ENCODE measurements at places on chromosomes 5 and 9.

DNA sequence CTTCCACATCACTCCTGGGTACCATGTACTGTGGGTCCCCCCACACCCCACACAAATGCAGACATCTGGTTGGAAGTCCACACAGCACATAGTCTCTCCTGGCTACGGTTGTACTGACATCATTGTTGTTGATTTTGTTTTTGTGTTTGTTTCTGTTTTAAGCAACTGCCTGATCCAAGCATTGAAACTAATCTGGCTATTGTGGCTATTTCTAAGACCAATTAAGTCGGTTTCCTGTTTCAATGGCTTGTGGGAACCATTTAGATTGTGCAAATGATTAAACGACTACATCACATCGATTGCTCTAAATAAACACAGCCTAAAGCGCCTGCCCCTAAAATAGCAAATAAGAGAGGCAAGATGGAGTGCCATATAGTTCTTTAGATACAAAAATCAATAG is 226.8 kb upstream of the IRX4 start:
- no peak for DNase-seq

- DNase-seq = no peak
Measured at GRCh38 chr9:134234001-134234660, 69.8 kb upstream of the RNU6ATAC start.

DNA sequence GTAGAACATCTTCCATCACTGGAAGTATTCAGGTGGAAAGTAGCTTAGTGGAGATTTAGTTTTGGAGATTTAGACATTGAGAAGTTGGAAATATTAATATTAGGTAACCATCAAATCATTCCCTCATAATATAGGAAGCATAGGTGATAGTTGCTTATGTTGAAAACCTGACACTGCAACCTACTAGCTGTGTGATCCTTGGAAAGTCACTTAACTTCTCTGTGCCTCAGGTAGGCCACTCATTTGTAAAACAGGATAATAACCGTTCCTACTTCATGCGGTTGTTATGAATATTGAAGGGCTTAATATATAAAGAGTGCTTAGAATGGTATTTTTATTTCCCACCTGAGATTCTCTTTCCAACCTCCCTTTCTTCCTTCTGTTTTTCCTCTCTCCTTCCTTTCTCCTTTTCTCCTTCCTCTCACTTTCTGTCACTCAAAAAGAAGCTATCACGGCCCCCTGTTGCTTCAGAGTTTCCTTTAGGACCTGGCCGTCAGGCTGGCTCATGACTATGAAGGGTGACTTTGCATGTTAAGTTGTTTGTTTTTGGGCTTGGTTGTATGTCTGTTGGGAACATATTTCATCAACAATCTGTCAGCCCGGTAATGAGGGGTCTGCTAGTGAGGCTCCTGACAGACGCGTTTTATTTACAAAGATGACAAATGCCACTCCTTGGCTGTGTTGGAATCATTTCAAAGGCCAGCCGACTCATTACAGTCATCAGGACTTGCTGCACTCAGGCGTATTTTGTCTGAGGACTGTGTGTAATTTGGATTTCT is 31.0 kb downstream of the DOCK2 start:
- DNase-seq = no peak

DNA sequence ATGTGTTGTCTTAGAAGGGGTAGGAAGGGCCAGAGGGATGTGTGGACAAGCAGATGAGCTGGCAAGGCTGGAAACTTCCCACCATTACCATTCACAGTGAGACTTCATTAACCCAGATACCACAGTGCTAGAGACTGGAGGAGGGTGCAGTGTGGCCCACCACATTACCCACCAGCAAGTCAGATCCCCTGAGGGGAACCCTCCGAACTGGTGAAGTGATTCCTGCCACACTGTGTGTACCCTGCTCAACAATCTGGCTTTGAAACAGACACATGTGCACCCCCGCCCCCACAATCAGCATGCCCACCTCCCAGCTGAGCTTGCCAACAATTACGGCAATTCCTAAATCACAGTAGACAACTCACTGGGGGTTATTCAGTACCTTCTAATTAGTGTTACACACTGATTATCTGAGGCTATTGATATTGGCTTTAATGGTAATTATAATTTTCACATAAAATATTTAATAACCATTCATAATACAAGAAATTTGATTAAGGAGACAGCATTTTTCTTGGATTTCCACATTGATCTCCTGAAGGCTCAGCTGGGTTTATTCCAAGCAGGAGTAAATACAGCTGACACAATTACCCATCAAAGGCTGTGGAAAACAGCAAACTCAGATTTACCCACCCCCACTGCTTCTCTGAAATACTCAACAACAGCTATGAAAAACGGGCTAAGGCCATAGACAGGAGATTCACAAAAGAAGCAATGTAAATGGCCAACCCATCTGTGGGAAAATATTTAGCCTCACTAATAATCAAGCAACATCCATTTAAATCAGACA is 169.3 kb upstream of the FSTL4 start:
- DNase-seq = no peak

GRCh38 chr5:122354293-122354692 is 42.3 kb downstream of the SNCAIP start:
- no peak for DNase-seq

GRCh38 chr9:94906181-94906580 is 179.7 kb downstream of the AOPEP start:
- DNase-seq = no peak

GRCh38 chr9:23526806-23527205 is 299.2 kb downstream of the ELAVL2 start:
- no peak for DNase-seq

DNA sequence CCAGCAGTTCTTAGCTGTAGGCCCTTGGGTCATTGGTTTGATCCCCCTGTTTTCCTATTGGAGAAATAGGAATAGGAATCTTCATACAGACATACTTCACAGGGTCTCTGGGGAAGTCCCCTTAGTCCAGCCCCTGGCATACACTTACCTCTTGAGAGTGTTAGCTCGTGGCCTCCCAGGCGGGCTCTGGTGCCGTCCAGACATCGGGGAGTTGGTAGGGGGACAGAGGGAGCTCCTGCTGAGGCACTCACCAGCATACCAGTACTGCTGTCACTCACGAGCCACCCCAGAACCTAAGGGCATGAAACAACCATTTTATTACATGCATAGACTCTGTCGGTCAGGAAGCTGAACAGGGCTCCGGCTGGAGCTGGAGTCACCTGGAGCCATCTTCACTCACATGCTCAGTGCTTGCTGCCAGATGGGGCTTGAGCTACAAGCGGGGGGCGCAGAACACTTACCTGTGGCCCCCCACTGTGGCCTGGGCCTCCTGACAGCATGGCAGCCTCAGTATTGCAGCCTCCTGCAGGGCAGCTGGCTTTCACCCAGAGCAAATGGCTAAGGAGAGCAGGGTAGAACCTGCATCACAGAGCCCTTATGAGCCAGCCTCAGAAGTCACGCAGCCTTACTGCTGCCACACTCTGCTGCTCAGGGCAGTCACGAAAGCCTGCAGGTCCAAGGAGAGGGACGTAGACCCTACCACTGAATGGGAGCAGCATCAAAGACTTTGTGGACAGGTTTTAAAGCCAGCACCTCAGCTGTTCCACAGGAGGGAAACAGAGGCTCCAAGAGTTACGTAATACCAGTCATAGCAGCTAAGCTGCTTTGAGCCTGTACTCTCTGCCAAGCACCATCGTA is 58.3 kb upstream of the ANGPTL2 start:
- no peak for DNase-seq

DNA sequence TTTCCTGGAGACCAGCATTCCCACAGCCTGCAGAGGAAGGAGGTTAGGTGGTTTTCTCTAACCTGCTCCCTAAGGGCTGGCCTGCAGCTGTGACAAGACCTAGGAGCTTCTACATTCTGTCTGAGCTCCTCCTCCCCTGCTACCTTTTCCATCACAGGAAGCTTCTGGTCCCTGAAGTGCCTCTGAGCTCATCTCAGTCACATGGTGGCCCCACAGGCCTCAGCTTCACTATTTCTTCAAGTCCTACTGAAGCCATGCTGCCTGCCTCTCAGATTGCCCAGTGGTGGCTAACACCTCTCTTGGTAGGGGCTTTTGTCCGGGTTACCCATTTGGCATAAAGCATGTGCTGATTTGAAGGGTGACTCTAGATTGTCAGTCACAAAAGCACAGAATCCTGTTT is 259.4 kb downstream of the CRB2 start:
- no peak for DNase-seq

GRCh38 chr9:130852801-130853200 is 17.7 kb downstream of the ABL1 start:
- no peak for DNase-seq

DNA sequence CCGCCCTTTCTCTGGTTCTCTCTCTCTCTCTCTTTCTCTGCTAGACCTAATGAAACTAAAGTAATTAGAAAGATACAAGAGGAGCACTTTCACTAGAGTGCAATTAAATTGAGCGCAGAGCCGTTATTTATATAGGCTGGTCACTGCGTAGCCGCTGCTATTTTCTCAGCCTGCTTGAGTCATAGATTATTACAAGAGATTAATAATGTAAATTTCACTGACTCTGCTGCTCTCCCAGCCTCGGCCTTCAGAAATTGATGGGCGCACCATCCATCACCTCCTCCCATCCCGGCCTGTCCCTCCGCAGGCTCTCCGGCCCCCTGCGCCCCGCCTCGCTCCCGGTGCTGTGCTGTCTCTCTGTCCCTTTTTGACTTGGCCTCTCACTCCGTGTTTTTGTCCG is 268.0 kb upstream of the MVB12B start:
- no peak for DNase-seq

DNA sequence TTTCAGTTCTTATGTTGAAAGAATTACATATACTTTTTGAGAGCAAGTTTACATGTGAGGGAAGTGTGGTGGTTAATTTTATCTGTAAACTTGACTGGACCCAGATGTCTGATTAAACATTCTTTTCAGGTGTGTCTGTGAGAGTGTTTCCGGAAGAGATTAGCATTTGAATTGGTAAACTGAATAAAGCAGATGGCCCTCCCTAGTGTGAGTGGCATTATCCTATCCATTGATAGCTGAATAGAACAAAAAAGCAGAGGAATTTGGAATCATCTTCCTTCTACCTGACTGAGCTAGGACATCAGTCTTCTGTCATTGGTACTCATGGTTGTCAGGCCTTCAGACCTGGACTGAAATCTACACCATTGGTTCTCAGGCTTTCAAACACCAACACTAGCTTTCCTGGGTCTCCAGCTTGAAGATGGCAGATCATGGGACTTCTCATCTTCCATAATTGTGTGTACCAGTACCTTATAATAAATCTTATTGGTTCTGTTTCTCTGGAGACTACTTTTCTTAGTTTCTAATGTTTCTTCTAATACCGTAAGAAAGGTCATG is 36.6 kb downstream of the NREP start:
- no peak for DNase-seq

GRCh38 chr5:128629157-128629556 is 91.1 kb upstream of the FBN2 start:
- no peak for DNase-seq

- no peak for DNase-seq
Measured at GRCh38 chr5:168443950-168444700, 42.1 kb upstream of the RARS1 start.

DNA sequence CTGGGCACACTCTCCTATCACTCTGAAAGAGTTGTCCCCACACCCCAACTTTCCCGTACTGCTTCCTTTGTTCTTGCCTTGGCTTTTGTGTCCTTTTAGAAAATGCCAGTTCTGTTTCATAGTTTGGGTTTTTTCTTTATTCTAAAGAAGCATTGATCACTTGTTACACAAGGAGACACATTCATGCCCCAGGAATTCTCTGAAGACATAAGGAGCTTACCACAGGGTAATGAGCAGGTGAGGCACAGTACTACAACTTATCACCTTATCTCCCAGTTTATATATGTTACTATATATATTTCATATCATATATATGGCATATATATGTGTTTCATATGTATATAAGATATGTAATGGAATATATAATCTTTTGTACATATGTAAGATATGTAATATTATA is 6.5 kb upstream of the SSBP2 start:
- no peak for DNase-seq

- no peak for DNase-seq
Measured at GRCh38 chr9:86281593-86282076, 703 bp downstream of the ISCA1 start.

DNA sequence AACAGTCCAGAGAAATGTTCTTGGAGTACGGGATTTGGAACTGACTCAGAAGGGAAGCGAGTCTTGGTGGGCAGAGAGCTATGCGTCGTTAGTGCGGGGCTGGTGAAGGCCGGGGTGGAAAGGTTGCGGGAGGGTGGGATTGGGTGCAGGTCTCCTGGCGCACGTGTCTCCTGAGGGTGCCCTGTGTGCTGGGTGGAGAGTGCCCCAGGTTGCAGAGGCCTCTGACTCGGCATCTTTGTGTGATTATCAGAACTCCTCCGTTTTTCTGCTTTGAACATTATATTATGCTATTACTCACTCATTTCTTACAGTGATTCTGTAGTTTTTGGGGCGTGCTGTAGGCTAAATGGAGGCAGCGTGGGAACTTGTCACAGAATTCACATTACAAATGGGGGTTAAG is 11.4 kb downstream of the CEP72 start:
- no peak for DNase-seq

GRCh38 chr5:147576646-147577535 is 67.0 kb upstream of the DPYSL3 start:
- peak; percentile 20 for DNase-seq

GRCh38 chr9:119252671-119253299 is 116.5 kb downstream of the BRINP1 start:
- DNase-seq = no peak

- peak; percentile 70 for DNase-seq
Measured at GRCh38 chr5:74648835-74649293, 8.3 kb upstream of the ENC1 start.

- no peak for DNase-seq
Measured at GRCh38 chr9:120926397-120926928, at the start of gene TRAF1. TRAF1 (minus strand) TSS chr9:120926796; CDS start chr9:120926075, 721 bp downstream.

DNA sequence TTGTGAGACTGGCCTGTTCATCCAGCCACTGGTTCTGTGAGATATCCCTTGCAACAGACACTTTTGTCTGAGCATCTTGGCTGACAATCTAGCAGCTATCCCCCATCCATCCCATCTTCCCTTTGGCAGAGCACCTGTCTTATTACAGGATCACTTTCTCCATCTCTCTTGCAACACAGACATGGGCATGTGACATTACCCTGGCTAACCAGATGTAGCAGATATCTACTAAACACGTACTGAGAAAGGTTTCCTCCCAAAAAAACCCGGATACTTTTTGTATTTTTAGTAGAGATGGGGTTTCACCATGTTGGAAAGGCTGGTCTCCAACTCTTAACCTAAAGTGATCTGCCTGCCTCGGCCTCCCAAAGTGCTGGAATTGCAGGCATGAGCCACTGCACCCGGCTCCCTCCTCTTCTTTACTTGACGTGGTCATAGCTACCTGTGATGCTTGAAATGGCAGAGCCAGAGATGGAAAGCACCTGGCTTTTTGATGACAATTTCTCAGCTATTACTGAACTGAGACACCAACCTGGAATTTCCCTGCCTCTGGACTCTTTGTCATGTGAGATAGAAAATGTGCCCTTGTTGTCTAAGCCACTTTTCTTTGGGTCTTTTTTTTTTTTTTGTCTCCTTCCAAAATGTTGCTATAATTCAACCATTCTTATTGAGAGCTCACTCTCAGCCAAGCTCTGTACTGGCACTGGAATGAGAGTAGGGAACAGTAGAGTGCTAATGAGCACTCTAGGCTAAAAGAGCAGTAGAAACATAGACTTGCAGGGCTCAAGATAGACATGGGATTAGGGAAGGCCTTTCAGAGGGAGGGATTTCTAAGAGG is 32.6 kb downstream of the FNBP1 start:
- no peak for DNase-seq
